GM12891 (cell line): ENCODE measurements at places on chromosomes 16 and 17.

DNA sequence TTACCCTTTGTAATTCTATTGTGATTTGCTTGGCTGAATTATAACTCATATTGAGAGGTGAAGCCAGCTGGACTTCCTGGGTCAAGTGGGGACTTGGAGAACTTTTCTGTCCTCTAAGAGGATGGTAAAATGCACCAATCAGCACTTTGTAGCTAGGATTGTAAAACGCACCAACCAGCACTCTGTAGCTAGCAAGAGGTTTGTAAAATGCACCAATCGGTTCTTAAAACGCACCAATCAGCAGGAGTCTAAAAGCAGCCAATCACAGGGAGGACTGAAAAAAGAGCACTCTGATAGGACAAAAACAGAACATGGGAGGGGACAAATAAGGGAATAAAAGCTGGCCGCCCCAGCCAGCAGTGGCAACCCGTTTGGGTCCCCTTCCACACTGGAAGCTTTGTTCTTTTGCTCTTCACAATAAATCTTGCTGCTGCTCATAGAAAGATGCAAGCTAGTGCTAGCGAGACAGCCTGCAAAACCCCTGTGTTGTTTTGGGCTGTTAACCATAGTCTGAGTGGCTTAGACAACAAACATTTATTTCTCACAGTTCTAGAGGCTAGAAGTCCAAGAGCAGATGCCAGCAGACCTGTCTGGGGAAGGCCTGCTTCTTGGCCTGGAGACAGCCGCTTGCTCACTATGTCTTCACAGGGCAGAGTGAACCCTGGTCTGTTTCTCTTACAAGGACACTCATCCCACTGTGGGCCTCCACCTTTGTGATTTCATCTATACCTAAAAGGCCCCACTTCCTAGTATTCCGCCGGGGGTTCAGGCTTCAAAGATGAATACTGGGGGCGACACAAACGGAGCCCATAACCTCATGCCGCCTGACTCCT, 39.0 kb upstream of the CRISPLD2 start:
- no peak for DNase-seq

- no peak for DNase-seq
Observed at GRCh38 chr16:2830355-2830695, 222 bp downstream of the ZG16B start.

DNA sequence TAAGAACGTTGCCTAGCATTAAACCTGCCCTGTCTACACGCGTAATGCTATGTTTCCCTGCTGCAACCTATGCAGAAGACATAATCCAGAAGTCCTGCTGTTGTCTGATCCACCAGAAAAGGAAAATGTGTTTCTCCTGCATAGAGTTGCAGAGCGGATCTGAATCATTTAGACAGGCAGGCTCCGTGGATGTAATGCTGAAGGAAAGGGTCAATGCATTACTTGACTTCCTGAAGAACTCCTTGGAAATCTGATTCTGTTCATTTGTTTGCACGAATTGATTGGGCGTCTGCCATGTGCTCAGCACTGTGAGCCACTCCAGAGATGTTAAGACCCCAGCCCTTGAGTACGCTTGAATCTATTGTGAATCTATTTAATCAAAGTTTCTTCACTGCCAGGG, 83.4 kb downstream of the FOXL1 start:
- no peak for DNase-seq

GRCh38 chr17:29706045-29706431, 83.3 kb upstream of the CORO6 start:
- no peak for DNase-seq

GRCh38 chr16:71428883-71429282, 13.0 kb downstream of the TLE7 start:
- no peak for DNase-seq

GRCh38 chr16:65895906-65896305, 470.6 kb upstream of the CDH5 start:
- DNase-seq, result no peak

DNA sequence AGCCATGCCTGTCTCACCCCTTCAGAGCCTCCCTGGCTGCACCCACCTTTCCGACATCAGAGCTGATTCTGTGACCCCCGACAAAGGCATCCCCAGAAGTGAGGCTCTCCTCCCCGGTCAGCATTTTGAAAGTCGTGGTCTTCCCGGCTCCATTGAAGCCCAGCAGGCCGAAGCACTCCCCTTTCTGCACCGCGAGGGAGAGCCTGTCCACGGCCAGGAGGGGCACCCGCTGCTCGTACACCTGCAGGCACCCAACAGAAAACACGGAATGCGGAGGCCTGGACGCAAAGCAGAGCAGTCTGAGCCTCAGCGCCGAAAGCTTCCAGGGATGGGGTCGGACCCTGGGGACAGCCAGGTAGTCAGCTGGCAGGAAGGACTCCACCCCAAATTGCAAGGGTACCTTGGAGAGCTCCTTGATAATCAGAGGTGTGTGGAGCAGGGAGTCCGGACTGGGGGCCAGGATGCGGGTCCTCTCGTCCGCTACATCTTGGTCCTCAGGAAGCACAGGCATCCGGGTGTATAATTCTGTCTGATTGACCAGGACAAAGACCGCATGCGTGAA, 13.1 kb upstream of the RNPS1 start:
- no peak for DNase-seq

DNA sequence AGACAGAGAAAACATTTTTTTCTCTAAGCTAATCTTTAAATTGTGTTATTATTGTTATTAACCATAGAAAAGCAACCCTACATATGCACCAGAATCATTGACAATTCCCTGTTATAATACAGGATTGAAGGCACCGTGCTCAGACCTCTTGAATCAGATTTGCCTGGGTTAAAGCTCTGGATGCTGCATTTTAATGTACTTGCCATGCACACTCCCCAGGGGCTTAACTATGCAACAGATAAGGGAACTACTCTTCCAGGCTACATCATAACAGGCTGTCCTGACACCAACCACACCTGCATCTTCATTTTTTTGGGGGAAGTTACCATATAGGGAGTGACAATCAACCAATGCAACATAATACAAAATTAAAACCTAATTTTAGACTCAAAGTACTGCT, 1187.6 kb upstream of the CDH8 start:
- DNase-seq, result no peak

GRCh38 chr16:20383106-20384029, 21.2 kb downstream of the PDILT start:
- peak; percentile 30 for DNase-seq

DNA sequence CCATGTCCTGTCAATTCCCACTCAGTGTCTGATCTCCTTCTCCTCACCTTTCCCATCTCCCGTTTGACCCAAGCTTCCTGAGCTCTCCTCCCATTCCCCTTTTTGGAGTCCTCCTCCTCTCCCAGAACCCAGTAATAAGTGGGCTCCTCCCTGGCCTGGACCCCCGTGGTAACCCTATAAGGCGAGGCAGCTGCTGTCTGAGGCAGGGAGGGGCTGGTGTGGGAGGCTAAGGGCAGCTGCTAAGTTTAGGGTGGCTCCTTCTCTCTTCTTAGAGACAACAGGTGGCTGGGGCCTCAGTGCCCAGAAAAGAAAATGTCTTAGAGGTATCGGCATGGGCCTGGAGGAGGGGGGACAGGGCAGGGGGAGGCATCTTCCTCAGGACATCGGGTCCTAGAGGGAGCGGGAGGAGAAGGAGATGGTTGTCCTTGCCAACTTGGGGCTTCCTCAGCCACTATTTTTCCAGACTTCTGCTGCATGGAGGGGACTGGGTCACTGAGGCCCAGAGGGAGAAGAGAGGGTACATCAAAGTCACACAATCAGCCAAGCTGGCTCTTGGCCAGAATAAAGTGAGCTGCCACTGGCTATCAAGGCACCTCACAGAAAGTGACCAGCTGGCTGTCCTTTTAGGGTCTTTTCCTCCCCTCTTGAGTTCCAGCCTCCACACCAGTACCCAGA, 1.9 kb upstream of the TBC1D10B start:
- DNase-seq, result no peak

- peak; percentile 73 for DNase-seq
Observed at GRCh38 chr17:46002311-46002972, 3.4 kb downstream of the STH start.

DNA sequence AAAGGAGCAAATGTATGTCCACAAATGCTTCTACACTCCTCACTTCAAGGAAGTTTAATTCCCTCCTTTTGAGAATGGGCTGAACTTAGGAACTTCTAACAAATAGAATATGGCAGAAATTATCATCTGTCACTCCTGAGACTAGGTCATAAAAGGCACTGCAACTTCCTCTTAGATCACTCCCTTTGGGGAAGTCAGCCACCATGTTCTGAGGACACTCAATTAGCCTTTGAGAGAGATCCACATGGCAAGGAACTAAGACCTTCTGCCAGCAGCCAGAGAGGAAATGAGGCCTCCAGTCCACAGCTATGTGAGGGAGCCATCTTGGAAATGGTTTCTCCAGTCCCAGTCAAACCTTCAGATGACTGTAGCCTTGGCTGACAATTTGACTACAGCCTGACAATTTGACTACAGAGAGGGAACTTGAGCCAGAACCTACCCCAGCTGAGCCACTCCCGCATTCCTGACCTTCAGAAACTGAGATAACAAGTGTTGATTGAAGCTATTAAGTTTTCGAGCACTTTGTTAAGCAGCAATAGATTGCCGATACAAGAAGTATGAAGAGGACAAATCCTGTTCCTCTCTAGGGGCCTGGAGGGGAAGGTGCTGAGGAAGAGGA, 113.4 kb upstream of the SEC14L1 start:
- DNase-seq, result no peak

- DNase-seq, result no peak
Observed at GRCh38 chr16:64380751-64381150, 741.1 kb downstream of the CDH11 start.
